SHP77 treated with DMSO at 0.1 percent for 48 hours (cell line): ENCODE measurements at places on chromosomes 3 and 15.

GRCh38 chr3:144415492-144415891 is 443.9 kb downstream of the DIPK2A start:
- no peak for DNase-seq

GRCh38 chr3:15535732-15536131 is 14.2 kb upstream of the COLQ start:
- DNase-seq: no peak

- no peak for DNase-seq
Observed at GRCh38 chr15:74798388-74799254, 14.0 kb upstream of the LMAN1L start.

- no peak for DNase-seq
Observed at GRCh38 chr3:41900265-41900664, 61.6 kb downstream of the ULK4 start.

DNA sequence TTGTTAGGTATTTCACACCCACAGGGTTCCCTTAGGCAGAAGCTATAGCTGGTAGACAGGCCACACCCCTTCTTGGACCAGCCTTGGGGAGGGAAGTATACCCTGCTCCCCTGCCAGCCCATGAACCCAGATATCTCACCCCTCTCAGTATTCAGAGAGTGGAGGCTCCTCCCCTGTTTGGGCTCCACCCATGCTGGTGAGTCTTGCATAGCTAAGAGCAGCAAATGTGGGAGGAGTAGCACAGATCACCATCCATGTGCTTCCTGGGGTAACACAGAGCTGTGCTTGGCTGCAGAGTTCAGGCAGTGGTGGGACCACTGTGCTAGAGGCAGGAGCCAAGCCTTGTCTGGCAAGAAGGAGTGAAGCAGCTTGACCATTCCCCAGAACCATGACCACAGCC is 427.2 kb downstream of the ZIC1 start:
- no peak for DNase-seq

DNA sequence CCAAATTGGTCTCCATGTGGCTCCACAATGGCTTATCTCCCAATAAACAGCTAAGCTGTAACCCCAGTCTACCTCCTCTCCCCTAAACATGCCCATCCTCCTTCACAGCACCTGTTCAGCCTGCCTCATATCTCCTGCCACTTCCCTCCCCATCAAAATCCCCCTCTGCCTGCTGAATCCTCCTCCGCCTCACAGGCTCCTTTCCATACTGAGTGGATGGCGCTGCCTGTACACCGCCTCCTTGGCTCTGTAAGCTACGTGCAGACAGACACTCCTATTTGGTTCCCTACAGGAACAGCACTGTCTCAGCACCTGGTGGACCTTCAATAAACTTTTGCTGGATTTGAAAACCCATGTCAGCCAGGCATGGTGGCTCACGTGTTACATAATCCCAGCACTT is 53.7 kb downstream of the ADCY5 start:
- DNase-seq: no peak

GRCh38 chr3:153373606-153374005 is 211.6 kb downstream of the RAP2B start:
- DNase-seq: no peak

DNA sequence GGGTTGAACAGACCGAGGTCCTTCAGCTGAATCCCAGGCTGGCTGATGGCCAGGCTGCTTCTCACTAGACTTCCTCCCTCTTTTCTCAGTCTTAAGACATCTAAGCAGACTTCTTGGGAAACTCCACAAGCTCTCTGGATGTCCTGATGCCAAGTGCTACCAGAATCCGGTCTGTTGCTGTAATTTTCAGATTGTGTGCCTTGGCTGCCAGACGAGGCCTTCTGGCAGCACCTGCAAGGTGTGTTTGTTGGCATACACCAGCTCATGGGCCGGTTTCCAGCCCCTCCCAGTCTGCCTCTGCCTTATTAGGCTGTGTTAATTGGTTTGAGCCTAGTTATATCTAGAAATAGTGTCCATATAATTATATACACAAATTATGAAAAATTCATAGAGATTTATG is 120.6 kb downstream of the TNIK start:
- no peak for DNase-seq

DNA sequence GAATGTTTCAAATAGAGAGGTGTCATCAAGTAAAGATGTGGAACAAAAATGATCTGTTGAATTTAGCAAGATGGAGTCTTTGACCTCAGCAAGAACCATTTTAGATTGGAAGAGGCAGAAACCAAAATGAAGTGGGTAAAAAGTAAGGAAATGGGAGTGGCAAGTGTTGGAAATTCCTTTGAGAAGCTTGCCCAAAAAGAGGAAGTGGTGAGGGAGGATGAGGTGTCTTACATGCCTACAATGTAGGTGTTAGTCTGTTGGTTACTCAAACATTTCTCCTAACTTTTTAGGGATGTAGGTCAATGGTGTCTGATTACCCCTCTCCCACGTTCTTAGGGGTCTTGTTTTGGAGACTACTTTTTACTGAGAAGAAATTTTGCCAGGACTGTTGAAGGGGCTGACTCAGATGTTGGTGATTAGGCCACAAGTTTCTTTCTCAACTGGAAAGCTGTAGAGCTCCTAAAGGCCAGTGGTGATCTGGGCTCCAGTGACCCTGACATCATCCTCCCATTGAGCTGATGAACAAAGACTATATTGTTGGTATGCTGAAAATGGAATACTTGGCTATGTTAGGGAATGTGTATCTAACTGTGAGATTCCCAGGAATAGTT is 5.1 kb downstream of the PPP2R3A start:
- no peak for DNase-seq

DNA sequence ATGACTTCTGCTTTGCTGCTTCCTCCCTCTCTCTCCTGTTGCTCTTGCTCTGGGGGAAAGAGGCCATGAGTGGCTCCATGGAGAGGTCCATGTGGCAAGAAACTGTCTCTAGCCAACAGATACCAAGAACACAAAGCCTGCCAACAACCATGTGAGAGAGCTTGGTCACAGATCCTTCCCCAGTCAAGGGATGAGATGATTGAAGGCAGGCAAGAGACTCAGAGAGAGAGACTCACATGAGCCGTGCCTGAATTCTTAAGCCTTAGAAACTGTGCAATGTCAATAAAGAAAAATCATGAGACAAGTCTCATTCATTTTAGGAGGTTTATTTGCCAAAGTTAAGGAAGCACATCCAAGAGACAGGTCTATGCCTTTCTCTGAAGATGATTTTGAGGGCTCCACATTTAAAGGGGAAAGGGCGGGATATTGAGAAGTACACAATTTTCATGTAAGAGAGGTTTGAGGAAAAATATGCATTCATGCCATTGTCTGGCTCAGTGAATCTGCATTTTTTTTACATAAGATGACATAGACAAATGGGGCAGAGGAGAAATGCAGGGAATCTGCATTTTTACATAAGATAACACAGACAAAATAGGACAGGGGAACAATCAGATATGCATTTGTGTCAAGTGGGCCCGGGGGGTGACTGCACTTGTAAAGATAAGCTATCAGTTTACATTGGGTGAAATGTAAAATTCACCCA is 59.5 kb upstream of the SUCLG2 start:
- no peak for DNase-seq

DNA sequence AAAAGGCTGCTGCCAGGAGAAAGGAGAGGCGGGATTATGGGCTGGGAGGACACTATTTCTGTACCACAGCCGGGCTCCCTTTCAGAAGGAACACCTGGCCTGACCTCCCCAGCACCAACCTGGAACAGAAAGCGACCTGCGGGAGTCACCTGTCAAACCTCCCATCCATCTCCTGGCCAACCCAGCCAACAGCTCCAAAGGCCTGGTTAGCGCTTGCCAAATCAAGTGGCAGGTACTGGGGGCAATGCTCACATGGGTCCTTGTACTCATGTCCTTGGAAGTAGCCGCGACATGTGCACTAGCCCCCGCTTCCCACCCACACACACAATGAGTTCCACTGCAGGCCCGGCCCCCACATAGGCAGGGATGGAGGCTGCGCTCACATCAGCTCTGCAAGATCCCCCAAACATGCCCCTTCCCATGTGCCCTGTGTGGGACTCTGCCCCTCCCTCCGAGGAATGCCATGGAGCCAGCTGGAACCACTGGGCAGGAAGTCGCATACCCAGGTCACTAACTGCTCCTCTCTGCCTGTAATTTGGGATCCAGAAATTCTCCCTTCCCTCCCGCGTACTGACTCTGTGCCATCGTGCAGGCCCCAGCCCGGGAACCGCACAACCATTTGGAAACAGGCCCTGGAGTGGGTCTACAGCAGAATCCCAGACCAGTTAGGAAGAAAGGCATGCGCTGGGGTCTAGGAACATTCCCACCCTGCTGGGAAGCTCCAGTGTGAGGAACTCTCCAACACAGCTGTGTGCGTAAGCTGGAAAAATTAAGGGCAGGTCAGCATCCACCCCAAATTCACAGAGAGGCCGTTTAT is 98.9 kb downstream of the LRIG1 start:
- DNase-seq: no peak

DNA sequence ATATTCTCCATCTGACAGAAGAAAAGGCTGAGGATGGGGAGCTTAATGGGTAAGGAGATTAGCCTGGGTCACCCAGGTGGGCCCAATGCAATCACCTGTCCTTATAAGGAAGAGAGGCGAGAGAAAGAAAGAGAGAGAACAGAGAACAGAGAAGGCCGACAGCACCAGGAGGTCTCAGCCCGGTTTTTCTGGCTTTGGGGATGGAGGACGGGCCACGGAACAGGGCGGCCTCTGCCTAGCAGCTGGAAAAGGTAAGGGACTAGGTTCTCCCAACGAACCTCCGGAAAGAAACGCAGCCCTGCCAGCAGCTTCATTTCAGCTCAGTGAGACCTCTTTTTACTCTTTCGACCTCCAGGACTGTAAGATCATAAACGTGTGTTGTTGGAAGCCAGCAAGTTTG is 196.0 kb upstream of the LYSMD4 start:
- no peak for DNase-seq

GRCh38 chr3:197737319-197737649 is 580 bp upstream of the RUBCN start:
- no peak for DNase-seq

- DNase-seq: no peak
Observed at GRCh38 chr15:39919748-39920509, at the start of gene GPR176. Gene GPR176, minus strand, starts transcription at chr15:39920266. Its CDS starts 240 bp downstream, at chr15:39920026.

DNA sequence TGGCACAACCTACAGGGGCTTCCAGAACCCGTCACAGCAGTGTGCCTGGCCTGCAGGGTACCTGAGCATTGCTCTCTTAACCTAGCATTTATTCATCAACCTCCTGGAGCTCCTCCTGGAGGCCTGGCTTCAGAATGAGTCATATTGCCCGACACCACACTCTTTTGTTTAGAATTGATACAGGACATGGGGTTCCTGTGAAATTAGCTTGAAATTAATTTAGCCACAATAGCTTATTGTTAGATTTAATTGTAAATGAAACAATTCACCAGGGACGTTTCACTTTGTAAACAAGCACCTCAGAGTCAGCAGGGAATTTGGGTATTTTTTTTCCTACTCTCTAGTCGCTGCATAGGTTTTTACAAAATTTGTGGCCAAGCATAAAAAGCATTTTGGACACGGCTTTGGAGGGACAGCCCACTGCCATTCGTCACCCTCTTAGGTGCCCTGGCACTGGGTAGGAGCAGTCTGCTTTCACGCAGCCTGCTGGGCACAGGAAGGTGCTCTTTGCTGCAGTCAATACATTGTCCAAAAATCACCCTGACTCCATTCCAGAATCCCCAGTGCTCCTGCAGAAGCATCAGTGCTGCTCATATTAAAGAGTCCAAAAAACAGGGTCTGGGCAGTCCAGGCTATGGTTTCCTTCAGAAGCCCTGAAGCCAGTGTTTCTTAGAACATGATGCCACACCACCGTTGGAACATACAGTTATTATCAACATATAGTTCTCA is 60.8 kb upstream of the MEF2A start:
- no peak for DNase-seq

- no peak for DNase-seq
Observed at GRCh38 chr3:98460220-98460619, 2.8 kb upstream of the OR5K1 start.

- DNase-seq: no peak
Observed at GRCh38 chr3:72748659-72749058, 99.6 kb downstream of the SHQ1 start.

- no peak for DNase-seq
Observed at GRCh38 chr3:55622116-55622515, 135.0 kb upstream of the WNT5A start.

DNA sequence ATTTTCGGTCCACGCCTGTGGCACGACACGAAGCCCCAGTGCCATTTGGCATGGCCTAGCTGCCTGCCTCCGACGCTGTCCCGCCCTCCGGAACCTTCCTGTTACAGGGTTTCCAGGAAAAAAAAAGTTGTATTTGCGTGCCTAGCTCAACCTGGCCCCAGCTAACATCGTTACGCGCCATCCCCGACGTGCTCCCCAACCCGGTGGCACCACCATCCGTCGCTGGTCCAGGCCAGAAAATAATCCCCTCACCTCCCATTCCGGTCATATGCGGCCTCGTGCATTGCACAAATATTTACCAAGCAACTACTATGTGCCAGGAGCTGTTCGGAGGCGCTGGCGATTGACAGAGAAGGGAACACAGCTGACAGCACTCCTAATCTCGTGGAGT is 1.4 kb upstream of the CYP1A1 start:
- no peak for DNase-seq

- no peak for DNase-seq
Observed at GRCh38 chr3:132037581-132037980, 2.8 kb upstream of the CPNE4 start.

DNA sequence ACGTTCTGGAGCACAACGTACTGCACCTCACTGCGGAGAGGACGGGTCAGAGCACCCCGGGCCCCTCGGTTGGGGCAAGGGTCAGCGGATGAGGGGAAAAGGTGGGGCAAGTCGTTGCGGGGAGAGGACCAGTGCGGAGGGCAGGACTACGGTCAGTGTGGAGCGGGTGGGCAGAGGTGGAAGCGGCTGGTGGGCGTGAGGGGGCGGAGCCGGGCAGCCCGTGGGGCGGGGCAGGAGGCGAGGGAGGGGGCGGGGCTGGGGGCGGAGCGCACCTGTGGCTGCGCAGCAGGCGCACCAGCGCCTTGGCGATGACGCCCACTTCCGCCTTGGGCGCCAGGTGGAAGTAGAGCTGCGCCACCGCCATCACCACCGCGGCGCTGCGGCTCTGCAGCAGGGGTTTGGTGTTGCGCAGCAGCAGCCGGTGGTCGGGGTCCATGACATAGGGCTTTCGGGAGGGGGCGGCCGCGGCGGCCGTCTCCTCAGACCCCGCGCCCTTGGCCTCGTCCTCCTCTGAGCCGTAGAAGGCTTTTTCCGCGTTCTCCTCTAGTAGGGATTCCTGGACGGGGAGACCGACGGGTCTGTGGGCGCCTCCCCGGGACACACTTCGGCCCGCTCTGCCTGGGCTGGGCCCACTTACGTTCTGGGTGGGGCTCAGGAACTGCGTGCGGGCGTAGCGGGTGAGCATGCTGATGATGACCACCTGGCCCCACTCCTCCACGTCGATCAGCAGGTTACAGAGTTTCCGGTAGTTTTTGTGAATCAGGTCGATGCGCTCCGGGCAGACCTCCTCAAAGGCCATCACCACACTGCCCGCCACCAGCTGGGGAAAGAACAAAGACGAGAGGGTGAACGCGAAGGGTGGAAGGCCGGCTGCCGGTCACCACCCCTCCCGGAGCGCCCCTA is 29.2 kb downstream of the AP3B2 start:
- no peak for DNase-seq

DNA sequence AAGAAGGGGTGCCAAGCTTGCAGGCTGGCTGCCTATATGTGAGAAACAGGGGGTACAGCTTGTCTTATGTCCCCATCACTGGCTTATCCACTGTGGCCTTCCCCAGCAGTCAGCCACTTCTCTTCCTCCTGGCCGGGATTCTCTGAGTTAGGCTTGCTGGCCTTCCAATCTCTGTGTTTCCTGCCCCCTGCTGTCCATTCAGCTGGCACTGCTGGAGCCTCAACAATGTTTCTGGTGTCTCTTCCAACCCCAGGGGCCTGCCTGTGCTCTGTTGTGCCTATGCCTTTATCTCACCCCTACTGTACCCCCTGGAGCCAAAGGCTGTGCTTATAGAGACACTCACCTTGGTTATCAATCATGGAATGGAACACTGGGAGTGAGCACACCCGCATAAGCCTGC is 36.5 kb downstream of the ANAPC13 start:
- DNase-seq: no peak
